Suppressor macrophage (primary cell): ENCODE measurements at places on chromosomes 5 and 9.
A peak's percentile ranks its signal among the peaks of the same experiment; 100 is the strongest.

- DNase-seq: no peak
Measured at GRCh38 chr5:98975223-98975622, 46.4 kb upstream of the CHD1 start.

- no peak for DNase-seq
Measured at GRCh38 chr5:114223866-114224265, 138.0 kb upstream of the KCNN2 start.

DNA sequence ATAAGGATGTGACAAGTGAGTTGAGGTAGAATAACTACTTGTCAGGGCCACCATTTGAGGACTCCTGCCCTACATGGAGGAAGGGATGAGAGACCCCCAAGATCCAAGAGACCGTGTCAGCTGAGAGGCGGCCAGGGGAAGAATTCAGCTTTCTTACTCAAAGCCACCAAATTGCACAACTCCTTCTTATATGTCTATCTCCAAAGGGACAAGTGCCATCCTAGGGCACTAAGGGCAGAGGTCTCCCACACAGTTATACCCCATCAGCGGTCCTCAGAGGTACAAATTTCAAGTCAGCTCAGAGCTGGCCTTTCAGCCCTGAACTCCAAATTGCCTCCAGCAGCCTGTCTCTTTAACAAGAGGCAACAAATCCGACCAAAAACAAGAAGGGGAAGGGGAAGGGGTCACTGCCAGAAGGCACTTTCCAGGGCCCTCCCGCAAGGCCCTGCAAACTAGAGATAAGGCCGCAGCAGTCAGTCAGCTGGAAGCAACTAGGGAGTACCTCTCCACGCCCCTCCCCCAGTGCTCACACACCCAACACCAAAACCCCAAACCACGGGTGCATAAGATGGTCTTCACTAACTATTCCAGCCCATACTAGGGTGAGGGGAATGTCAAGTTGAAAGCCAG lies 6.1 kb upstream of the STOML2 start:
- DNase-seq: no peak

GRCh38 chr5:1052641-1053390 lies 44.2 kb downstream of the NKD2 start:
- DNase-seq: no peak

GRCh38 chr5:6744841-6745705 lies 31.8 kb downstream of the TENT4A start:
- DNase-seq: no peak

DNA sequence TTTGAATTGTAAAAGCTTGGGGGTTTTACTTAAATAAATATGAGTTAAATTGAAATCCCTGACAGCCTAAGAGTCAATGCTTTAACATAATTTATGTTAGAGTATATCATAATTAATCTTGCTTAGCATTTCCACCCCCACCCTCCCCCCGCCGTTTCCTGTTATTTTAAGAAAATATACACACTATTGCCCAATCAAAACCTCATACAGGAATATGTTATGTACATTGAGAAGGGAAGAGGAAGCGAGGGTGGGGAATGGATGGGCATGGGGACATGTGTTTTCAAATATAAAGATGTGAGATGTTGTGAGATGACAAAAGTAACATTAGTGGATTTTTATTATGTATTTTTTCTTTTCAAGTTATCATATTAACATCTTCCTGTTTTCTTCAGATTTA lies 561.1 kb upstream of the MEF2C start:
- peak; percentile 42 for DNase-seq

- peak; percentile 50 for DNase-seq
Measured at GRCh38 chr9:121620777-121621449, 30.5 kb upstream of the DAB2IP start.
